Bronchial epithelial cell (primary cell): ENCODE measurements at places on chromosomes 5 and 9. TPM values are rescaled to one million over a fixed set of nuclear protein-coding genes. Genes with fewer than 3 reads are reported as not detected.

GRCh38 chr5:139958432-139959148, 84.5 kb downstream of the NRG2 start:
- no peak for DNase-seq

DNA sequence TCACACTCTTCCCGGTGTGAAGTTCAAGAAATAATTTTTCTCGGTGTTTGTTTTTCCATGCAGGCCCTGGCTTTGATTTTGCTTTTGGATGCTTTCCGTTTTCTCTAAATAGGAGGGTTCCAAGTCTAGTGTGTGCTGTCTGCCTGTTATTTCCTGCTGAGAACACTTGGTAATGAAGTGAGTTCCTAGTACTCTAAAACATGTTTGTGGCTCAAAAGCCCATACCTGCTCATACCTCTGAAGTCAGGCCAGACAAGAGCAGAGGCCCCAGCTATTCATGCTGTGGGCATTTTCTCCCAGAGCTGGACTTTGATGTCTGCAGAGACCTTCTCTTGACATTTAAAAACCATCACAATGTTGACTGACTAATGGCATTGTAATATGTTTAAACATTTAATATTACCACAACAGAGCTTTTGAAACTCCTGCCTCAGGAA, 211.2 kb downstream of the GOLPH3 start:
- peak; percentile 50 for DNase-seq

DNA sequence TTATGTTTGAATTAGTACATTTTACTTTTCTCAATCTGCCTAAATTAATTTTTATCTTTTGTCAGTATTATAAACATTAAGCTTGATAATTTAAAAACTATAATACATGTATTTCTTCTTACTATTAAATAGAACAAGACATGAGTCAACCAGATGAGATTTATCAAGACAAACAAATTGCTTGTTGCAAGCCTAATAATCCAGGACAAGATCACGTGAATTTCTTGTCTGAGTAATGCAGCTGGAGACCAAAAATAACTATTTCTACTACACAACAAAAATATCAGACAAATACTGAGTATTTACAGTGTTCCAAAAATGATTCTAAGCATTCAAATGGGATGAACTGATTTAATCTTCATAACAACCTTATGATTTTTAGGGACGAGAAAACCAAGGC, 339.1 kb upstream of the PRR16 start:
- DNase-seq = no peak

SPINK5 gene
- total RNA-seq = 8.4 and 151 TPM in 2 replicates

GRCh38 chr9:82745919-82746318, 317.0 kb downstream of the RASEF start:
- no peak for DNase-seq

DNA sequence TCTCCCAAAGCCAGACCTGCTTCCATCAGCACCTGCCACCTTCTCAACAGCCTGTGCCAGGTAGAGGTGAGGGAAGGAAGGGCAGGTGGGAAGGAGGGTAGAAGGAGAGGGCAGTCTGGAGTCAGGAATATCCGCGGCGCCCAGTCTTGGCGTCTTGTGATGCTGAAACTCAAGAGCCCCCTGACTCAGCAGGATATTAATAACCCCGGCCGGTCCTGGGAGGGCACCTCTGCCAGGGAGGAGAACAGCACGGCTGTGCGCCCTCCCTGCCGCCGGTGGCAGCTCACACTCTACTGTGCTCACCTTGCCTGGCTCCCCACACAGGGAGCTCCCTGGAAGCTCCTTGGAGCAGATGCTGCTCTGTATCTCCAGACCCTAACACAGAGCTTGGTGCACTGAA, 11.6 kb upstream of the NTNG2 start:
- DNase-seq = no peak

FAXDC2 gene
- 0.13 and 1.1 TPM in 2 replicates for total RNA-seq

- peak; percentile 100 for DNase-seq
Measured at GRCh38 chr5:148912714-148913398, 86.4 kb downstream of the ADRB2 start.

SPATA31D4 gene
- total RNA-seq = not detected in 2 replicates

GRCh38 chr5:39716532-39717028, 291.8 kb upstream of the DAB2 start:
- peak; percentile 53 for DNase-seq

DNA sequence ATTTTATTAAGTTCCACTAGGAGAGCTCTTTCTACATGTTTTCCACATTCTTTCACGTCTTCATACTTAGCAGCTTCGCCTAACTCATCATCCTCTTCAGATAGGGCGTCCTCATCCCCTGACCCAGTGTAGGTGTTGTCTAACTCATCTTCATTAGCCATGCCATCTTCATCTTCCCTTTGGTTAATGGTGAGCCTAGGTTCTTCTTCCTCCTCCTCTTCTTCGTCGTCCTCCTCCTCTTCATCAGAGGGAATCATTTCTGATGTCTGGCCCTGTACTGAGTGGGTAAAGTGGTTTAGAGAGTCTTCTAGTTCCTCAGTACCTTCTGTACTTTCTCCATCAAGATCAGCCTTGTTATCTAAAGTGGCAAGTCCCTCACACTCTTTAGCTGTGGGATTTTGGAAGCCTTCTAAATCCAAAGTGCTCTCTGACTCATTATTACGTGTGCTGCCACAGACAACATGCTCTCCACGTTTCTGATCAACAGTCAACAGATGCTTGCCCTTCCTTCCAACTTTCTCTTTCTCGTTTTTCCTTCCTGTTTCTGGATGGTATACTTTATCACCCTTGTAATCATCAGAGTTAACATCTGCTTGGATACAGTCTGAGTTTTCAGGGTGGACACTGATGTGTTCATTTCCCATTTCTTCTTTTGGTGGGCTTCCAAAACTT, 31.1 kb downstream of the TUT7 start:
- peak; percentile 22 for DNase-seq

DNA sequence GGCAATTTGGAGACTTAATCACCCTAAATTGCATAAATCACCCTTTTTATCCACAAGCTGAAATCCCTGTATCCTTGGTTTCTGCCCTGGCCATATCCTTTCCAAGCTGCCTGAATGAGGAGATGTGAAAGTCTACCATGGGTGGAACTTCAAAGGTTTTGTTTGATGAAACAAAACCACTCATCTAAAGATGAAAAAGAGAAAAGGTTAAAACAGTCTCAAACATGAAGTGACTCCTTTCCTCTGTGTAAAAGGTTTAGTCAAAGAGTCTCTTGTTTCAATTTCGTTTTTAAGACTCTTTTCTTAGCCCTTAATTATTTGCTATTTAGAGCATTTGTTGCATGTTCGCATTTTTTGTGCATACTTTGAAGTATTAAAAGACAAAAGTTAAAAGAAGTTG, 11.2 kb downstream of the SLC45A2 start:
- no peak for DNase-seq

DNA sequence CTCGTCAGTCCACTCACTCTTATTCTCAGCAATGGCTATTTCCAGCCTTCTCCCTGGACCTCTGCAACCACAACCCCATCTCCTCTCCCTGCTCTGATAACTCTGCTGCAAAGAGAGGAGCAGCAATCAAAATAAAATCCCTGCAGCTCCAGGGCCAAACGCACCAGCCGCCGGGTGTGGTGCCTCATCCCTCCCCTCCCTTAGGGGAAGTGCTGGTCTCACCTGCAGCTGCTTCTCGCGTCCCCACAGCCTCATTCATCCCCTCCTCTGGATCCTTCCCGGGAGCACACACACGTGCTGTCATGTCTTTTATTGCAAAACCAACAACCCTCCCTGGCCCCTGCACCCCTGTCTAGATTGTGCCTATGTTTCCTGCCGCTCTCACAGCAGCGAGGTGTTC, 77.8 kb downstream of the TENT4A start:
- DNase-seq = no peak

DNA sequence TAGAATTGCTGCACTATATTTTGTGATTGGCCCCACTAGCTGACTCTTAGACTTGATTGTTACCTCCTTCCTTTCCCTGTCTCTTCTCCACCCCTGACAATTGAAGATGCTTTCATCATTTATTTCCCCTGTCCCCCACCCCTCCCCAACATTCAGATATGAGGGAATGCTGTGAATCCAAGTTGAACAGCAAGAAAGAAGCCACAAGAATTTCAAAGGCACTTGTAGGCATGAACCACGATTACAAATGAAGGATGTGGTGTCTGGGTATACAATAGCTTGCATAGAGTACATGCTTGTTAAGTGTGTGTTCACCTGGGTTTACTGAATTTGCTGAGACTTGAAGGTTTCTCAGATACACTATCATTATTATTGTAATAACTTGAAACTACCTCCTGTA, 78.3 kb upstream of the TRIO start:
- DNase-seq = no peak

DNA sequence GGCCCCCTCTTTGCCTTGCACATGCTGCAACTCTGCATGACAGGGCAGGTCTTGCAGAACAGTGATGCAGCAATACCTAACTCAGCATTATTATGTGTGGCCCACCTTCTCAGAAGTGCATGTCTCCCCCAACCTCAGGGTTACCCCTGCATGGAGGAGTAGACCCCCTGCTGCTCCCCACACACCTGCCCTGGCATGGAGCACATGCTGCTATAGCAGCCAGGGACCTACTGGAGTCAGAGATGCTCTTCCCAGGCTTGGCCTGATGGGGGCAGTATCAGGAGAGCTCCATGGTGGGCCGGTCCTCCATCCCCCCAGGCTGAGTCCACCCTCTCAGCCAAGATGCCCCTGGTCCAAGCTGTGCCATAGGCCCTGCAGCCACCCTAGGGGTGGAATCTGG, 13.2 kb upstream of the BOD1 start:
- no peak for DNase-seq

DNA sequence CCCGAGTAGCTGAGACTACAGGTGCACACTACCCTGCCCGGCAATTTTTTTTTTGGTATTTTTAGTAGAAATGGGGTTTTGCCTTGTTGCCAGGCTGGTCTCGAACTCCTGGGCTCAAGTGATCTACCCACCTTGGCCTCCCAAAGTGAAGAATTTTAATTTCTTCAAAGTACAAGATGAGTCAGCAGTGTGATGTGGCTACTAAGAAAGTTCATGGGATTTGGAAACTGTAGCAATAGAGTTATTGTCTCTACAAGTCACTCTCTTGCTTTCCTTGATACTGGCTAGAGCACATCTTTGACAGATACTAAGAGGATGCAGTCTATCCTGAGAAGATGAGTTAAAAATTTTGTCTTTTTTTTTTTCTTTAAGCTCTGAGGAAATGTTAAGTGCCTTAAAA, 1.6 kb downstream of the CREB3 start:
- DNase-seq = no peak
